ENCODE measurements at places on chromosomes 7 and 10. TPM values are rescaled to one million over a fixed set of nuclear protein-coding genes. Genes with fewer than 3 reads are reported as not detected.
A peak's percentile ranks its signal among the peaks of the same experiment; 100 is the strongest.

DNA sequence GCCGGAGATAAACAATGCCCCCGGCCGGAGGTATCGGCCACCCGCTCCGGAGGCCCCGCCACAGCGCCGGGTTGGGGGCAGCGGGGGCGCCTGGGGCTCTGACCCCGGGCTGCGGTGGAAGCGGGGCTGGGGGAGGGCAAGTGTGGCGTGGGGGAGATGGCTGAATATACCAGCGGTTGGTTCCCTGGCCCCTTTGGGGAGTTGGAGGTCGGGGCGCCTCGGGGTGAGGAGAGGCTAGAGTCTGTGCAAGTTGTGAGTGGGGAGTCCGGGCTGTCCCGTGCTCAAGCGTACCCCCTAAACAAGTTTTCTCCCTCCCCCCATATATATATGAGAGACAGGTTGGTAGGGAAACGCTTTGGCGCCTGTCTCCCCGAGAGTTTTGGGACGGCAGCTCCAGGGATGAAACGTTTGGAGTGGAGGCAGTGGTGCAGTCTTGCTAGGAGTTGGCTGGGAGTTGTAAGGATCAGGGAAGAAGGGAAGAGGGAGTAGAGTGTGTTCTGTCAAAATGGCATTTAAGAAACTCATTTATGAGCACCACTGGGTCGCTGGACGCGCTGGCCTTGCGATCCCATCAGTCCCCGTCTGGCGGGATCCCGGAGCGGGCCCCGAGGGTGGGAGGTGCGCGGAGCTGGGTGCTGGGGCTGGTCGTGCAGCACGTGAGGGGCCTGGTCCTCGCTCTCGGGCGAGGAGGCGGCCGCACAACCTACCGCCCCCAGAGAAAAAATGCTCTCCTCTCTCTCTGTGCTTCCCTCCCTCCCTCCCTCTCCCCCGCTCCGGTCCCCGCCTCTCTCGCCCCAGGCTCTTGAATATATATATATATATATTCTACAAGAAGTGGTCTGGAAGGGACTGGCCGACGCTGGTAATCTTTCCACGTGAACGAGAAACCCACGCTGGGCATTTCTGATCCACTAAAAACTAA lies 1.1 kb downstream of the TET1 start:
- DNase-seq: peak; percentile 27

DNA sequence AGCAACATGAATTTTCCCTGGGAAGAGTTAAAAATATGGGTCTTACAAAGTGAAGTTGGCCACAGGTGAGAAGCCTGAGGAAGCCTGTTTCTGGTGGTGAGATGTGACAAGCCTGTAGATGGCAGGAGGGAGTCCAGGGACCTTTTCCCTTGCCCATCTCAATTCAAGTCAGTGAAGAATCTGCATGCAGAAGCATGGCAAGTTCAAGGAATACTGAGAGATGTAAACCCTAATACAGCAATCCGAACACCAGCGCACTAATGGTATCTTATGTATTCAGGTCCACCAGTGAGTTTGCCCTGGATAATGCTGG lies 73.6 kb downstream of the RHOBTB1 start:
- DNase-seq: no peak

DNA sequence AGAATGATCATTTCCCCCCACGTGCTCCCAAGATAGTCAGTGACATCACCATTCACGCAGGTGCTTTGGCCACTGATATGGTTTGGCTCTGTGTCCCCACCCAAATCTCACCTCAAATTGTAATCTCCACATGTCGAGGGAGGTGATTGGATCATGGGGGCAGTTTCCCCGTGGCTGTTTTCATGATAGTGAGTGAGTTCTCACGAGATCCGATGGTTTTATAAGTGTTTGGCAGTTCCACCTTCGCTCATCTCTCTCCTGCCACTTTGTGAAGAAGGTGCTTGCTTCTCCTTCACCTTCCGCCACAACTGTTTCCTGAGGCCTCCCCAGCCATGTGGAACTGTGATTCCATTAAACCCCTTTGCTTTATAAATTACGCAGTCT lies 205.4 kb upstream of the SH2B2 start:
- DNase-seq: no peak

DNA sequence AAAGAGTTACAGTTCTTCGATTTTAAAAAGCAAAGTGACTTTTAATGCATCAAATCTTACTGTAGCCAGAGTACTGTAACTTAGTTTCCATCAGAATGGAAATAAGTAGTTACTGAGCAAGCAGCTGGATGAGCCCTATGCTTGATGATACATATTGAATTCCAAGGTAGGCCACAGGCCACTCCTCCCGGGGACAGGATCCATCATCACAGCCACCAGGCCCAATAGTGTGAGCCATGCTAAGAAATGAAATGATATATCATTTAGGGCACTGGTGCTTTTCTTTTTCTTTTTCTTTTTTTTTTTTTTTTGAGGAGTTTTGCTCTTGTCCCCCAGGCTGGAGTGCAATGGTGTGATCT lies 42.9 kb upstream of the TOMM7 start:
- DNase-seq: no peak

GRCh38 chr10:78502210-78502936 lies 468.7 kb downstream of the RPS24 start:
- DNase-seq: no peak

DNA sequence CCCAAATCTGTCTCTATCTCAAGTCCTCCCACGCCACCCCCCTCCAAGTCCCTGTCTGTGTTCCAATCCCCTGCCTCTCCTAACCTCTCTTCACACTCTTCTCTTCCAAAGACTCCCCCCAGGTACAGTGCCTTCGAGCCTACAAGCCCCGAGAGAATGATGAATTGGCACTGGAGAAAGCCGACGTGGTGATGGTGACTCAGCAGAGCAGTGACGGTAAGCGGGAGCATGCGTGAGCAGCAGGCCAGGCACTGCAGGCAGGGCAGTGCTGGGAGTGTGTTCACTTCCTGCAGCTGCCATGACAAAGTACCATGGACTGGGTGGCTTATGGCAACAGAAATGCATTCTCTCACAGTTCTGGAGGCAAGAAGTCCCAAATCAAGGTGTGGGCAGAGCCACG lies 23.4 kb downstream of the ARHGEF5 start:
- no peak for DNase-seq

Gene TMEM139
- 10.9 TPM for polyA plus RNA-seq

Gene CNNM1
- 0.20 TPM for polyA plus RNA-seq

Gene BTBD16
- polyA plus RNA-seq: not detected

Data from right cardiac atrium (tissue), 5 donors.